ENCODE measurements at places on chromosomes 16 and 17.
A peak's percentile ranks its signal among the peaks of the same experiment; 100 is the strongest.

DNA sequence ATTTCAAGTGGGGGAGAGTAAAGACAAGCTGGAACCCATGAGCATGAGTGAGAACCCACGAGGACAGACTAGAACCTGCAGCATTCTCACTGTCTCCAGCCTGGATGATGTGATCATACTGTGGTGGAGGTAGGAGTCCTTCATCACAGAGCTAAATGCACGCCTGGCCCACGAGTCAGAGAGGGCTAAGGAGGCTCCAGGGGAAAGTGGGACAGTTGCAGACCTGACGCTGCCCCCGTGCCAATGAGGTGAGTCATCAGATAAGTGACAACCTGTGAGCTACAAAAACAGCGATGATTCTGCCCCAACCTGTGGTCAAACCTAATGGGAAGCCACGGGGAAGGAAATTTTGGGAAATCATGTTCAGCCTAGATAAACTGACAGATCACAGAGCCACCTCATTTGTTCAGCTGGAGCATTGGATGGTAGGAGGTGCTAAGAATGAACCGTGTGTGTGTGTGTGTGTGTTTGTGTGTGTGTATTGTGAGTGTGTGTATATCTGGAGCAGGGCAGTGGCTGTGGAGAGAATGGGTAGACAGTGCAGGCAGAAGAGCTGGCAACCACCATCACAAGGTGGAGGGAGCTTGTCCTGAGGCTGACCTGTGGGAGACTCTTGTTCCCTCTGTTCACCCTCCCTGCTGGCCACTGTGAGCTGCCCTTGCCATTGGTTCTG is 131.8 kb downstream of the UTP18 start:
- DNase-seq: no peak

DNA sequence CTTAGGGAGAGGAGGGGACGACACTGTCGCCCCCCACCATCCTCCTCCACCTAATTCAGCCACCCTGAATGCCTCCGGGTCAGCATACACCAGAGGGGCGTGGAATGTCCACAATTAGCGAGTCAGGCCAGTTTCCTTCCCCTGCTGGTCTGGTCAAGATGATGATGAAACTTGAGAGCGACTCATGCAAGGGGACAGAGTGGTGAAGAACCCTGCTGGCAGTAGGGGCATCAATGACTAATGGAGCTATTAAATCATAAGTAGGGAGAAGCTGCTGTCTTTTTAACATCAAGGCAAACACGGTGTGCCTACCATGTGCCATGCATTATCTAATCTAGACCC is 7.2 kb downstream of the SPACA3 start:
- DNase-seq: no peak

DNA sequence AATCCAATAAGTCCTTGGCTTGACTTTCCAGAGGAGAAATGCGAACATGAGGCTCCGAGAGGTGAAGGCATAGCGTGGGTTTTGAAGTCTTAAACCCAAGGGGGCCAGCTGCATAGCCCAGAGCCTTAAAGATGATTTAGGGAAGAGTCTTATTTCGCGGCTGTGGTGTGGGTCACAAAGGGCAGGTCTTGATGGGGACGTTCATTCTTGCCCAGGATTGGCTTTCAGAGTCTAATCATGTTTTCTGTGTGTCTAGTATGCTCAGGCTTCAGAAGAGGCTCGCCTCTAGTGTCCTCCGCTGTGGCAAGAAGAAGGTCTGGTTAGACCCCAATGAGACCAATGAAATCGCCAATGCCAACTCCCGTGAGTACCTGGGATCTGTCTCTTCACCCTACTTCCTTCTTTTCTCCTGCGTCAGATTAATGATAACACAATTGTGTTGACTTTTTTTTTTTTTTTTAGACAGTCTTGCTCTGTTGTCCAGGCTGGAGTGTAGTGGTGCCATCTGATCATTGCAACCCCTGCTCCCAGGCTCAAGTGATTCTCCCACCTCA is 951 bp downstream of the RPL19 start:
- DNase-seq: no peak

- DNase-seq: no peak
Observed at GRCh38 chr17:68324114-68324513, 32.8 kb downstream of the ARSG start.

- no peak for DNase-seq
Observed at GRCh38 chr16:16096121-16096857, 127.0 kb downstream of the ABCC6 start.

GRCh38 chr17:76569607-76570279 is 15.9 kb downstream of the ST6GALNAC2 start:
- no peak for DNase-seq

DNA sequence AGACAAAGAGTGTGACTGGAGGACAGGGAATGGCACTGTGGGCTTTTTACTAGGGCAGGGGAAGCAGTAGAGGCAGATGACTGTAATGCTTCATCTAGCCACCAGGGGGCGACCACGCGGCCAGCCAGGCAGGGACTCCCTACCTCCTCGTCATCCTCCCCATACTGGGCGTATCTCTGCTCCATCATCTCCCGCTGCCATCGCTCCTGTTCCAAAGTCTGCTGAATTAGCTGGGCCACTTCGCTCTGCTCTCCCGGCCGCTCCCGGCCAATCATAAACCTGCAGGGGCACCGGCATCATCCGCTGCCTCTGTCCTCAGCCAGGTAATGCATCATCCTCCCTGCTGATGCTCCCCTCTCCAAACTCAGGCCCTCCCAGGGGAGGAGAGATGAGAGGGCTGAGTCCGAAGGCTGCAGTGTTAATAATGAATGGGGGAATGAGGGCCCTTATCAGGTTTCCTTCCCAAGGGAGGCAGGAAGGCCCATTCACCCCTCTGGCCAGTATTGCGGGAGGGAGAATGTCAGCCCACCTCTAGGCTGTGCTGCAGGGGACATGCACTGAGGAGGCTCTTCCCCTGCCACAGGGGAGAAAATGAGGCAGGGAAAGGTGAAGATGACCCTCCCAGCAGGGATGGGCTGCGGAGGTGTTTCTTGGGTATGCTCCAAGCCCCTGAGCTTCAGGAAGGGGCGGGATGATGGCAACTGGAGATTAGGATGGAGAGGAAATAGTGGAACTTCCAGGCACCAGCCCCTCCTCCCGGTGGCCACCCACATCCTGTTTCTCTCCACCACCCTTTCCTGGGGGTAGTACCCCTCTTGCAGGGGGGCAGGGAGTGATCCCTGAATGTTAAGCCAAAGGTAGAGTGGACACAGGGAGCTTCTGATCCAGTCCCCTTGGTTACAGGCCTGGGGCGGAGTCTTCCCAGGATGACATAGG is 10.3 kb upstream of the SAMD14 start:
- peak; percentile 81 for DNase-seq

- DNase-seq: no peak
Observed at GRCh38 chr17:4715063-4715744, 4.8 kb downstream of the ARRB2 start.

GRCh38 chr16:56321571-56321970 is 103.8 kb downstream of the AMFR start:
- DNase-seq: no peak

DNA sequence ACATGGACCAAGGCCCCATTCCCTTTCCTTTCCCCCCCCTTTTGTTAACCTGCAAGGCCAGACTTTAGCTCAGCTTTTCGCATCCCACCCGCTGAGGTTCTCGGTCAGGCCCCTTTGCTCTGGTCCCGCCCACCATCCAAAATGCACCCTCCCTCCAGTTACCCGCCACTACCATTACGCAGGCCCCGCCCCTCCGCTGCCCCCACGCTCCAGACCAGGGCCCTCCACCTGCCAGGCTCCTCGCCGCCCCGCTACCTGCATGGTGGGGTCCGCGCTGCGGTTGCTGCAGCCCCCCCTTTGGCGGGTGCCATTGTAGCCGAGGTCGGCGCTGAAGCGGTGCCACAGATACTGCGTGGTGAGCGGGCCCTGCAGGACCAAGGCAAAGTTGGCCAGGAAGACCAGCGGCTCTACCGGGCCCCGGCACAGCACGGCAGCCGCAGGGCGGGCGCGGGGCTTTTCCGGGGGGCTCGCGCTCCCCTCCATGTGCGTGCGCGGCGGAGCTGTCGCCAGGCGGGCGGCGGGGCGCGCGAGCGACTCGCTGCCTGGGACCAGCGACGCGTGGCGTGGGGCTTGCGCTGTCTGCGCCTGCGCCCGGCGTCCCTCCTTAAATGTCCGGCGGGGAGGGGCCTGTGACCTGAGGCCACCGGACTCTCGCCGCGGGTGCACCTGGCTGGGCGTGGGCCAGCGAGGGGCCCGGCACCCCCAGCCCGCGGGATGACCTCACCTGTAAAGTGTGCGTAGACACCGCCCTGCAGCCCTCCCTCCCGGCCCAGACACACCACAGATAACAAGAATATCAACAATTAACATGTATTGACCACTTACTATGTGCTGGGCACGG is at the start of gene SLC46A1:
Gene SLC46A1, minus strand, starts transcription at position 581 of the 841 bp plus-strand sequence. Its CDS starts 98 bp downstream, at position 483.
- peak; percentile 69 for DNase-seq

DNA sequence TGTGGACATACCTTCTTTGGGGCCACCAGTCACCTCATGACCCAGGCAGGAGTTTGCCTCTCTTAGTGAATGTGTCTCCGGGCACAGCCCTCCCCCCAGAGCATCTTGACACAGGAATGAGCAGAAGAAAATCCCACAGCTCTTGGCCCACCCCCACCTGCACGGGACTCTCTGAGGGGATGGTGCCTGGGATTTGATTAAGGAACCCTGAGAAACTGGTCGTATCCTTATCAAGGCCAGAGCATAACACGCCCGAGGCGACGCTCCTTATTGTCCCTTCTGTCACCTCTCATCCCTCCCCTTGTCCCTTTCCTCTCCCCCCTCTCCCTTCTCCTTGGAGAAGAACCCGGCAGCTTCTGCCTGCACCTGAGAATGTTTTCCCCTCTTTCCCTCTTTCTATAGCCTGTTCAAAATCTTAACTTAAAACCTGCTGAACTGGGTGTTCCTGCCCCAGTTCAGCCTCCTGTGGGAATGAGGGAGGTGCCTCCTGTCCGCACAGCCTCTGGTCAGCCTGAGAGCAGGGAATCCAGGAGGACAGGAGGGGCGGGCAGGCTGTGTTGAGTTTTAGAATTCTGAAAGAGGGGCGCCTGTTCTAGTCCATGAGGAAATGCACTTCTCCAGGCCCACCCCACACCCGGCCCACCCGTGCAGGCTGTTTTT is 140.7 kb upstream of the PLCG2 start:
- DNase-seq: no peak

DNA sequence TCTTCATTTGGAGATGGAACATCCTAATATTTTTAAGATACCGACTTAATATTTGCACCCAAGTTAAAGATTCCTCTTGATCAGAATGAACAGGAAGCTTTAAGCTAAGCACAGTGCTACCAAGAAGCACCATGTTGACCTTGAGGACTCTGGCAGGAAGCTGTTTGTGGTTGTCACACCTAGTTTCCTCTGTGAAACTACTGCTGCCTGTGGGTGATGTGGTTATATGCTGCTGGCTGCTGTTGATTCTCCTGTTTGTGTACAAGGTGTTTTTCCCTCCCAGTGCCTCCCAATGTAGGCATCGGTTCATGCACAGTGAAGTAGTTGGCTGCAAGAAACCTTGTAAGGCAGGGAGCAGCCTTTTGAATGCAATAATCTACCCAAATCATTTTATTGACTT is 23.4 kb downstream of the RBL2 start:
- DNase-seq: peak; percentile 48

DNA sequence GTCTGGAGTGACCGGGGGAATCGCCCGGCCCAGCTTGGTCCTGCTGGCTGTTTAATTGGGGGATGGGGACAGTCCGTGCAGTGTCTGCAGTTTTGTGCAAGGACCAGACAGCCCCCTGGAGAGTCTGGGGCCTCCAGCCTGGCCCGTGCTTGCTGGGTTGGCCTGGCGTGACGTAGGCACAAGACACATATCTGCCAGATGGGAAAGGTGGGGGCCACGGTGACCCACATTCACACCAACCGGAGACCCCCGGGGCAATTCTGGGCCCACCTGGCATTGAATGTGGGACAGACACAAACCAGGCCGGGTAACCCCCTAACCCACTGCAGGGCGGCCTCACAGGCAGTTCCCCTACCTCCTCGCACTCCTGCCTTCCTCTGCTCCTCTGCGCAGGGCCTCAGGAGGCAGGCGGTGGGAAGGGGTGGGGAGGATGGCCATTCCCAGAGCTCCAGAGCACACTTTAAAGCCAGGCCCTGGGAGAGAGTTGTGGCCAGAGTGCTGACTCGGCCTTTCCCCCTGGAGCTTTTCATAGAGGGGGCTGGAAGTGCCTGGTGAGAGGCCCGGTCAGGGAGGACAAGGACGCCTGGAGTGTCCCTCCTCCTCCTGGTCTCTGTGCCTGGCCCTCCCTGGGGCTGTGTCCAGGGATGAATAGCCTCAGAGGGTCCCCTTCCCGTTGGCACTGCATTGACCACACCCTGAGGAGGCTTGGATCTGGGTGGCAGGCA is 1.5 kb downstream of the MRC2 start:
- no peak for DNase-seq

- DNase-seq: no peak
Observed at GRCh38 chr16:23434380-23434779, 18.6 kb downstream of the COG7 start.

- no peak for DNase-seq
Observed at GRCh38 chr17:51180486-51180885, 14.3 kb downstream of the NME2 start.

GRCh38 chr16:70689970-70690891 is 4.4 kb upstream of the MTSS2 start:
- no peak for DNase-seq

DNA sequence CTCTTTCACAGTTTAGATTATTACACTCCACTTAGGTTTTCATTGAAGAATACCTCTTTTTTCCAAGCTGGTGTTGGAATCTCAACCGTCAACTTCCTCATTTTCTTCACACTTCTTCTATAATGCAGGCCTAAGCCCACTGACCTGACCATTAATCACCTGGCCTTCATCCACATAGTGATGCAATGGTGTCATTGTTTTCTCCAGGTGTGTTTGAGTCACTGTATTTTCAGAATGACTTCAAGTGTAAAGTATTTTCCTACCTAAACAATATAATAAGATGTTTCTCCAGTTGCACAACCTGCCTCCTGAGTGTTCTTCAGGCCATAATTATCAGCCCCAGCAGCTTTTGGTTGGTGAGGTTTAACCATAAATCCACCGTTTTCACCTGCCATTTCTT is 1675.1 kb downstream of the TP53TG3F start:
- no peak for DNase-seq

GRCh38 chr17:59491353-59492090 is 73.9 kb upstream of the DHX40 start:
- DNase-seq: no peak
